ENCODE measurements at places on chromosomes 4 and X.

DNA sequence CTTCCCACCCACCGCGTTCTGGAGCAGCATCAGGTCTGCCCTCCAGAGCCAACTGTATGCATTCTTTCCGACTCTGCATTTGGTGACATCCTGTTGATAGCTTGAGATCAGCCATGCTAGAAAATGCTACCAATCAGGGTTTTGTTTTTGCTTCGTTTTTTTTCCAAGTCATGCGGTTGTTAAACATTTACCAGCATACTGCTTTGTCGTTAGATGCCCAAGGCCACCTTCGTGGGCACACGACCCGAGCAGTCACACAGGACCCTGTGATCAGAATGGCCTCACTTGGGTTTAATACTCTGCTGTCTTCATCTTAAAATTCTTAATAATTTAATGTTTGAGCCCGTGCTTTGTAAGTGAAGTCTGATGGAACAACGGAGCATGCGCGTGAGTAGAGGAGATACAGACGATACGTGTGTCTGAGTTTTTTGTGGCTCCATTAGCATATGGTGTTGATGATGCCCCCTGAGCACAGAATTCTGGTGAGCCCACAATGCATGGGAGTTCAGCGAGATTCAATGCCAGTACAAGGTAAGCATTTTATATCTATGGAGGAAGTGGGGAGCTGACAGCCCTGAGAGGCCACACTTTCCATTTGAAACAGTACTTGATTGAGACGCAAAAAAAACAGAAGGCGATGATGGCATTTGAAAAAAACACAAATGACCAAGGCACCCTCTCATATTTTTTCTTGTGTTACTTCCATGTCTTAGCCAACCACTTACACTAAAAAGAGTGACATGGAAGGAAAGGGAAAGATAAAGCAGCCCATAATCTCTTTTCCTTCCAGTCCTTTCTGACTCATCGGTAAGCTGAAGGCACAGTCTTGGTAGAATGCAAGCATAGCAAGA is 323.6 kb downstream of the BCOR start:
- DNase-seq: no peak

- DNase-seq: peak; percentile 43
These were observed 89.9 kb downstream of the CEP135 start for GRCh38 chr4:56038487-56039162.

- DNase-seq: no peak
These were observed 226.8 kb downstream of the SHOX start for GRCh38 chrX:857376-857775.

DNA sequence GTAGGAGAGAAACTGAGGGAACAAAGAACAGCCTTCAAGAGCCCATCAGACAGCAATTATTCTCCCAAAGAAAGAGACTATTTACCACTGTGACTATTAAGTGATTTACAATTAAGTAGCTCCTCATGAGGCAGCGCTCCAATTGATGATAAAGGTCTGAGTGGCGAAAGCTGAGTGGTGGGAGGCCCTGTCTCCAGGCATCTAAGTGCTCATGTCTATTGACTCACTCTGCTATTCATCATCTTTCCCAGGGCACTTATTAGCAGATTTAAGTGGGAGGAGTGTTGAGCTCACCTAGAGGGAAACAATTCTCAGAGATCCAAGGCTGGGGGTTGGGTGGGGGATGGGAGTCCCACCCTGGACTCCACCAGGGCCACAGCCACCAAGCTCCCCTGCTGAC is 23.3 kb downstream of the AMER1 start:
- no peak for DNase-seq

DNA sequence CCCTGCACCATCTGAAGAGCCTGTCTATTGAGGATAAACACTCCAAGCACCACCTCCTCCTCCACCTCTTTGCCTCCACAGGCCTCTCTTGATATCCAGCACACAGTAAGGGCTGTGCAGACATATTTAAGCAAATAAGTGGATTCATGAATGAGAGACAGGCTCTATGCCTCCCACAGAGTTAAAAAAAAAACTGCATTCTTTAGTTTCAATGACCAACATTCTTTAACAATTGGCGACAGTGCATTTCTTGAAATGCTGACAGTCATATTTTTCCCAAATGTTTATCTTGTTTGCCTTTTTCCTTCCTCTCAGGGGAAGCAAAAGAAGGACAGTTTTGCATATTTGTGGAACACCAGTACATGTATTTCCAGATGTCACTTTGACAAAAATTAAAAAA is 38.6 kb downstream of the MXRA5 start:
- DNase-seq: no peak

Measured in globus pallidus (tissue), 1 donor.